Stimulated activated CD4-positive, alpha-beta T cell treated with anti-CD3 and anti-CD28 coated beads, Interleukin-1b, Interleukin-23, amount 100 ng/mL, for 1 hour (primary cell): ENCODE measurements at places on chromosomes 5 and 9.
A peak's percentile ranks its signal among the peaks of the same experiment; 100 is the strongest.

DNA sequence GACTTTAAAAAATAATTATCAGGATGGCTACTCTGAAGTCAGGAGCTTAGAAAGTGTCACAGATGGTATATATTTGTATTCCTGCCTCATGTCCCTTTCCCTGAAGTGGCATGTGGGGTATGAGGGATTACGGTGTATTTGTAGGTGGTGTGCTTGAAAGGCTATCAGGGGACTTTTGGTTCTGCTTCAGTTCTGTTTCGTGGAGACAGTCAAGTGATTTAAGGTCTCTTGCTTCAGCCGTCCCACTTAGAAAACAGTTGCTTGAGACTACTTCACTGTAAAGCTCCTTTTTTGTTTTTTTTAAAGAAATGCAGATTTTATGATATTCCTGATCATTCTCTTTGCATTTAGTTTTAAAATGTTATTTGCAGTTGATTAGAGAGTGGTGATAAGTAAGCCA is 18.3 kb downstream of the PARP8 start:
- no peak for DNase-seq

- DNase-seq: peak; percentile 23
Observed at GRCh38 chr9:7976167-7976755, 176.7 kb upstream of the DMAC1 start.

- DNase-seq: no peak
Observed at GRCh38 chr5:10543585-10544040, 20.3 kb upstream of the ANKRD33B start.

- DNase-seq: no peak
Observed at GRCh38 chr5:172005708-172006320, 624 bp downstream of the FBXW11 start.

DNA sequence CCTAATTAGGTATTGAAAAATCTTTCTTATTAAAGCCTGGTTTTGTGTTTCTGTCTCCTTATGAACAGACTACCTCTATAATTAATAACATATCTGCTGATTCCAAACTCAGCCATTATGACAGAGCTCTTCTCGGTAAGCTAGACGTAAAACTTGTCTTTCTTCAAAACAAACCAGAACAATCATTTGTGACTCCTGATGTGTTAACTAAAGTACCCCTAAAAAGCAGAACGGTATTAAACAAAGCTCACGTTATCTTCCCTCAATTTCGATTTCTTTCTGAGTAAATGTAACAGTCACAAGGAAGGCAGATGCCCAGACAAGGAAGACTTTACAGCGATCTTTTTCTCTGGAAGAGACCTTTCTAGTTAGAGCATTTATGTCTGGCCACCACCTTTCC is 1.8 kb downstream of the SEMA5A start:
- no peak for DNase-seq

DNA sequence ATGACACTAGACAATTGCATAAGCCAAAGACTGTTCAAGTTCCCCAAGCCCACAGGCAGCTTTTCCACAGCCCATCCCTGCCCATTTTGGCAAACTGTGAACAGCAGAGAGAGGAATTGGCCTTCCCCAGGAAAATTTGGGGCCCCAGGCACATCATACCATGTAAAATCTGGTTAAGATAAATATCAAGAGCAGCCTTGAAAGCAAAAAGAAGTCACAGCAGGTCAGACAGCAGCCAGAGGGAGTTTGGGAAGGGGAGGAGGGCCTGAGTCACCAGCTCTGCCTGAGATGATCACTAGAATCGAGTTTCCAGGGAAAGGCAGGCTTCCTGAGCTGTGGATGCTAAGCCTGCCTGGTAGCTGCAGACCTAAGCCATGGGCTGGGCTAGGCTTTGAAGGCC is 179.2 kb downstream of the RFK start:
- no peak for DNase-seq

- no peak for DNase-seq
Observed at GRCh38 chr9:74125941-74126340, 371.2 kb upstream of the RORB start.

GRCh38 chr9:35048511-35048910 is 23.9 kb downstream of the VCP start:
- DNase-seq: no peak

GRCh38 chr9:131976157-131977108 is 103.2 kb downstream of the MED27 start:
- DNase-seq: no peak

DNA sequence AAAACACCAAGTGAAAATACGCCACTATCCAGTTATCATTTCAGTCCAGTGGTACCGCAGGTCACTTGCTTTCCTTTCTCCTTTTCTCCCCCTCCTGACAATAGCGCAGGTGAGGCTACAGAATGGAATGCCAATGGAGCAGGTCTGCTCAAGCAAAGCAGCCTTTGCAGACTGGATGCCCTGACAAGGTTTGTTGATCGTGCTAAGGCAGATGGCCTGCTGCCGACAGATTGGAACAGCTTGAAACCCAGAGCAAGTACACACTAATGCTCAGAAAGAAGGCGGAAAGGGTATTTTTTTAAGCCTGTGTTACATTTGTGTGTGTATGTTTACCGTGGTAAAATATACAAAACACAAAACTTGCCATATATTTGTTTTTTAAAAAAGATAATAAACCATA is 19.4 kb downstream of the SPACA9 start:
- no peak for DNase-seq

- DNase-seq: no peak
Observed at GRCh38 chr9:91663858-91664257, 240.2 kb upstream of the NFIL3 start.
